ENCODE measurements at places on chromosomes 12 and 14.

GRCh38 chr12:6342140-6342889 lies 439 bp upstream of the TNFRSF1A start:
- no peak for DNase-seq

DNA sequence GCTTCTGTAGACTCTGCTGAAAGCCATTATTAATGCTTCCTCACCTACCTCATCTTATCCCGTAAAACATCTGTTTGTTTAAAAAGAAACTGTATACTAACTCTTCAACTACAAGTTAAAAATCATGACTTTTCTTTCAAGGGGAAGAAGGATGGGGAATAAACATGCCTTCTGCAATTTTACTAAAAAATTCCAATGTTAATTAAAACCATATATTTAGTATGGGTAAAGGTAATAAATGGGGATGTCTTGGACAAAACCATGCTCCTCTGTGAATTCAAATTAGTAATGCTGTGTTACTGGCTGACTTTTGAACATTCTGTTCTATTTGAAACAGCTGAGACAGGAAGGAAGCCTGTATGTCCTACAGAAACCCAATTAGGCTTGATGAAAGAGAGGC lies 311.1 kb upstream of the DIO2 start:
- DNase-seq, result no peak

DNA sequence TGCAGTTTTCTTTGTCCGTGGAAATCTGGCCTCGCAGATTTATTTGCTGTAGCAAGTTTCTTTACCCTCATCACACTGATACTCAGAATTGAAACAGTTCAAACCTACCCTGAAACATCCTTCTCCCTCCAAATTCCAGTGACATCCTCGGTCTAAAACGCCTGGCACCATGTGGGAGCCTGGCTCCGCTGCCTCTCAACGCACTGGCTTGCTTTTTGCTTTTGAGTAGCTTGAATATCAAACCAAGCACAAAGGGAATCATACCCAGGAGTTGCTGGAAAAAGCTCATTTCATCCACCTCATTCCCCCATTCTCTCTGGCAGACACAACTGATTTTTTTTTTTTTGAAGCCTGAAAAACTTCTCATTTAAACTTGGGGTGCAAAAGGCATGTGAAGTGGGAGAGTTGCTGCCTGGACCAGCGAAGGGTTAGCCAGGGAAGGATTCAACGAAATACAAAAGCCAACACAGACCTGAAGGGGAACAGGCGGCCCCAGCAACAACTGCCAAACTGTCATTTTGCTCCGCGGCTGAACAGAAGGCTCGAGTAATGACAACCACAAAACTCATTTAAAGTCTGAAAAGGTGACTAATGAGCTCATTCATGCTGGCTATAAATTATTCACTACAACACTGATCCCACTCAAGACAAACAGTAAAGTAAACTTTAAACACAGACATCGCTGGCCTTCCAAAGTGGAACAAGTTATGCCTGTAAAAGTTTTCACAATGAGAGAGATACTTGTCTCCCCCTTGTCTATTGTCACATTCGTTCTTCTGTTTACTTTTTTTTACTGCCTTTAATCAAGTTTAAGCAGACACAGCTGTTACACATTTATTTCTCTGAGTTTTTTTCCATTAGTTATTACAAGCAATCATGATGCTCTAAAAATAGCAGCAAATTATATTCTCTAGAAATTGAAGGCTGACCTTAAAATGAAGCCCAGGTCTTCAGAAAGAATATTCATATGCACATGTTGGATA lies 12.5 kb upstream of the FOXN3 start:
- no peak for DNase-seq

GRCh38 chr14:23259426-23259825 lies 21.7 kb downstream of the RNF212B start:
- no peak for DNase-seq

GRCh38 chr14:102592763-102593060 lies 263 bp downstream of the RCOR1 start:
- DNase-seq, result no peak
